ENCODE measurements at places on chromosomes 16 and 17.
A peak's percentile ranks its signal among the peaks of the same experiment; 100 is the strongest.

GRCh38 chr17:1398931-1399678 is 917 bp downstream of the YWHAE start:
- peak overlapping the region; percentile 98 for H3K27ac ChIP-seq
- no peaks in the 10 kb centered on the region for H3K36me3 ChIP-seq
- DNase-seq: no peak
- peak overlapping the region; percentile 89 for H3K4me3 ChIP-seq
- no peaks in the 10 kb centered on the region for H3K27me3 ChIP-seq

DNA sequence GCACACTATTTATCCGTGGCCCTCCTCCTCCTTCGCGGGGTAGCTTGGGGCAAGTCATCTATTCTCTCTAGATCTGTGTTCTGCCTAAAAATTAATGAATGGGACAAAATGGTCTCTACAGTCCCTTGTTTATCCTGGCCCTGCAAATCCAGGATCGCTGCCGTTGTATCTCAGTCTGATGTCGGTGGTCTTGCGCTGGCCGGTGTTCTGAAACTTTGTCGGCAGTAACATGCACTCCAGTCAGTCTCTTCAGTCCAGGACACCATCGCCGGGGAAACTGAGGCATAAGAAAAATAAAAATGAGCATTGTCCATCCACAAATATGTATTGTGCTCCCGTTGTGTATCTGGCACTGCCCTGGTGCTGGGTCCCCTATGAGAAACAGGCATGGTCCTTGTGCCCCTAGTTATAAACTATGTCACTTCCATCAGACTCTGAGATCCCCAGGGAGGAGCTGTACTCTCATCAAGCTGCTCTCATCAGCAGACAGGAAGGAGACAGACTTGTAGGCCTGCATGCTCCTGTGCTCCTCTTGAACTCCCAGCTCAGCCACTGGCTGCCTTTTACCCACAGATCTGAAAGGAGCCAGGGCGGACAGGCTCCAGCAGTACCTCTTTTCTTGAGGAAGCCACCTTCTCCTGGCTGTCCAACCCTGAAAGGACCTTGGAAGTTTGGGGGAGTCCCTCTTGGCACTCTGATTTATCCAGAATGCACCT is 13.7 kb upstream of the CA4 start:
- peaks cover 39% of the 10 kb centered on the region for H3K4me1 ChIP-seq
- no peaks in the 10 kb centered on the region for H3K36me3 ChIP-seq
- H3K27ac ChIP-seq: no peak overlapping the region
- no peak overlapping the region for H3K4me3 ChIP-seq

DNA sequence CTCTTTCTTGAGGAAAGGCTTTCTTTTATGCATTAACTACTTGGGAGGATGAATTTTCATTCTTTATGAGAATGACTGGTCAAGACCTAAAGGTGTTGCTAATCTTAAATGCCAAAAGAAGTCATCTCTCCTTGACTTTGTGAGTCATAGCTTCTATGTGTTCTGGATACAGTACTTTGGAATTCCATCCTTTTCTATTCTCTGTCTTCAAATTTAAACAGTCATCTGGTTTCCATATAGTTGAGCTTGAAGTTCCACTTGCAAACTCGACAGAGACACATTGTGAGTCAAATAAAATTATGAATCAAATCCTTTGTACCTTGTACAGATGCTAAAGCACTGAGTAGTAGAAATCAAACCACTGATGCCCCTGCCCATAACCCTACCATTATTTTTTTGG is 271.9 kb upstream of the PMFBP1 start:
- no peak for DNase-seq
- no peaks in the 10 kb centered on the region for H3K4me1 ChIP-seq
- H3K27me3 ChIP-seq: no peaks in the 10 kb centered on the region

- H3K4me3 ChIP-seq: no peak overlapping the region
- no peaks in the 10 kb centered on the region for H3K36me3 ChIP-seq
- H3K27me3 ChIP-seq: no peaks in the 10 kb centered on the region
- DNase-seq: no peak
Observed at GRCh38 chr16:14095883-14096551, 24.9 kb downstream of the MRTFB start.

DNA sequence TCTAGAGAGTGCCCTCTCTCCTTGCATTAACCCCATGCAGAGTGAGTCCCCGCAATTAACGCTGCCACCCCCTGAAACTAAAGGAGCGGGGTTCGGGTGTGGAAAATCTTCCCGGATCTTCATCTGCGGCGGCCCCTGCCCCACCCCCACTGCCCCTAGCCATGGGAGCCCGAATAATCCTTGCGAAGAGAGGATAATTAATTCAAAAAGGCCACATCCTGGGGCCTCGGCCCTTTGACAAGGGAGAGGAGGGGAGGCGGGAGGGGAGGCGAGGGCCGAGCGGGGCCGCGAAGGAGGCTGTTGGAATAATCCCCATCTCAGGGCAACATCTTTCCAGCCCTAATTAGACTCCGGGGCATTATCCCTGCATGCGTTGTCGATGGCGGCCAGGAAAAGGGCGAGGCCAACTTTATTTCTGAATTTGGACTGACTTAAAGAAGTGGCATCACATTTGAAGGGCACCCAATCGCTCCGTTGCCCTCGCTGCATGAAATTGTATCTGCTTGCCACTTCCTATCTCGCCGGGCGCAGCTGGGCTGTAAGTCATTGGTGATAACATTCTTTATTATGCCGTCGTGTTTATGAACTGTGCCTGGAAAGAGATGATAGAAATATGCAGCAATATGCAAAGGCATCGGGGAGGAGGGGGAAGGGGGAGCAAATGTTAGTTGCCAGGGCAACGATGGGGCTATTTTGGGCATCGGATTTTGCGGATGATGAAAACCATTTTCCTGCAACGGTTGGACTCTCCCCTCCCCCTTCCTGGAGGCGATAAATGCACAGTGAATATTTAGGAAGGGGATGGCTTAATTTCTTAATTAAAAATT is 387.1 kb upstream of the TNRC6C start:
- H3K27ac ChIP-seq: peak overlapping the region; percentile 18
- peak overlapping the region; percentile 35 for H3K4me3 ChIP-seq
- H3K27me3 ChIP-seq: no peaks in the 10 kb centered on the region
- DNase-seq: no peak
- H3K4me1 ChIP-seq: no peaks in the 10 kb centered on the region
- H3K36me3 ChIP-seq: no peaks in the 10 kb centered on the region

DNA sequence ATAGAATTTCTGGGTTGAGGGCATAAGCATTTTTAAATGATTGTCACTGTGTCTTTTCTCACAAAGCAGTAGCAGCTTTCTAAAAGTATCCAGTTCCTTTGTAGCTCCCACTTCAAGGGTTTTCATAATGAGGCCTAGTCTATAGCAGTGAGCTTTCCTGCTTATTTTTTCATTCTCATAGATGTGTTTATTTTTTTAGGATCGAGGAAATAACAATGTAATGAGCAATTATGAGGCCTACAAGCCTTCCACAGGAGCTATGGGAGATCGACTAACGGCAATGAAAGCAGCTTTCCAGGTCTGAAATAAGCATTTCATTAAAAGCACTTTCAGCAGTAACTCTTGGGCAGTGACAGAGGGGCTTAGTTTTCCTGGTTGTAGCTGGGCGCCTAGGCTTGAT is 10.6 kb upstream of the PSMC5 start:
- no peak overlapping the region for H3K4me3 ChIP-seq
- no peaks in the 10 kb centered on the region for H3K4me1 ChIP-seq
- DNase-seq: no peak
- H3K27me3 ChIP-seq: no peaks in the 10 kb centered on the region

- H3K27me3 ChIP-seq: no peaks in the 10 kb centered on the region
- no peak overlapping the region for H3K4me3 ChIP-seq
- H3K27ac ChIP-seq: no peak overlapping the region
Observed at GRCh38 chr16:50088302-50088701, 22.5 kb downstream of the HEATR3 start.

DNA sequence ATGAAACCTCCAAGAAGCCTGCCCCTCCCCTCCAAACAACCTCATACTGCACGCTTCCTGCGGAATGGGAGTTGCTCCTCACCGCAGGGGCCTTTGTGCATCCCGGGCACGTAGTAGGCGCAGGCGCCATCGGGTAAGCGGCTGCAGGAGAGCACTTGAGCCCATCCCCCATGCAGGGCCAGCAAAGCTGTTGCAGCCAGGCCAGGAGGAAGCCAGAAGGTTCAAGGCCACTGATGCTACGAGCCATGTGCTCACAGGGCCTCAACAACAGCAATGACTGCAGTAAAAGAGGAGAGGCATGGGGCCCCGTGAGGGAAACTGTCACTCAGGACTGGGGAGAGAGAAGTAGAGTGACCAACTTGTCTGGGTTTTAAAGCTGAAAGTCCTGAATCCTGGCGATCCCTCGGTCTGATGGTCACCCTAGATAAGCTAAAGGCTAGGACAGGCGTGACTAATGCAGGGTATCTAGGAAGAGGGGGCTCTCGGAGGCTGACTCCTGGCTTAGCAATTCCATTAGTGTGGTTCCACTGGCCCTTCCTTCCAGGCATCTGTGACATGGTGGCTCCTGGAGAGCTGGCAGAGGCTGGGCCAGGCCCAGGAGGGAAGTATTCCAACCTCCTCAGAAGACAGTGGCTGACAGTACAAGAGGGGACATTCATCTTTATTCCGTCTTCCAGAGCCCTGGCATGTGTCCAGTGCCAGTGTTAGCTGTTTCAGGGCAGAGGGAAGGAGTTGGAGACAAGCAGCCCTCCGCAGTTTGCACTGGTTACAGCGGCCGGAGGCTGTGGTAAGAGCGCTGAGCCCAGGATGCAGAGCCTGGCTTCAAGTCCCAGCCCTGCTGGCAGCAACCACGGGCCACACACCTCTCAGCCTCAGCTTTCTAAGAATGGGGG is 20.8 kb downstream of the GOSR2 start:
- peaks cover 16% of the 10 kb centered on the region for H3K4me1 ChIP-seq
- no peak overlapping the region for H3K27ac ChIP-seq
- peaks cover 8% of the 10 kb centered on the region for H3K36me3 ChIP-seq
- DNase-seq: peak; percentile 77
- no peak overlapping the region for H3K4me3 ChIP-seq

DNA sequence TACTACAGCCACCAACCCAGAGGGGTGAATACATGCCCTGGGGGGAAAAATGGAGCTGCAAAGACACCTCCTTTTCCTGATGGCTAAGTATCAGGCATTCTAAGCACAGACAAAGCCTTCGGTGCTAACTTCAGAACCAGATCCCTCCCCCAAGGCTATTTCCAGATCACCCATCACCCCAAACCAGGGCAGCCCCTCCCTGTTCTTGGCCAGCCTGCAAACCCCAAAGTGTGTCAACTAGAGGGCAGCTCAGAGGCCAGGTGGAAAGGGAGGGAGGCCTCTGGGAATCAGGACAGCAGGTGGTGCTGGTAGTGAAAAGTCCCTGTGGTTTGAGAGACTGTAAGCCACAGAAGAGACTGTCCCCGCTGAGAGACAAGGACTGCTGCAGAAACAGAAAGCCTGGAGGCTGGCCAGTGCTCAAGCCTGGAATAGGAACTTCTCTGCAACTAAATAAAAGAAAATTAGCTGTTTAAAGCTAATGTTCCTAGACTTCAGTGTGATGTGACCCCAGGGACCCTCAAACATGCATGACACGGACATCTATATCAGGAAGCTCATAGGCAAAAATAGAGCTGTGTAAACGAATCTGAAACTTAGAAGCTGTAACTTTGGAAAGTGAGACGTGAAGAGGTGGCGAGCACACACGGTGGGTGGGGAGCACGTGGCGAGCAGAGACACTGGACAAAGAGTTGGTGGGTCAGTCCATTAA is 9.1 kb downstream of the TUBG1 start:
- H3K4me3 ChIP-seq: no peak overlapping the region
- no peak for DNase-seq
- H3K36me3 ChIP-seq: peaks cover 6% of the 10 kb centered on the region
- no peak overlapping the region for H3K27ac ChIP-seq
- H3K4me1 ChIP-seq: no peaks in the 10 kb centered on the region
- H3K27me3 ChIP-seq: no peaks in the 10 kb centered on the region

DNA sequence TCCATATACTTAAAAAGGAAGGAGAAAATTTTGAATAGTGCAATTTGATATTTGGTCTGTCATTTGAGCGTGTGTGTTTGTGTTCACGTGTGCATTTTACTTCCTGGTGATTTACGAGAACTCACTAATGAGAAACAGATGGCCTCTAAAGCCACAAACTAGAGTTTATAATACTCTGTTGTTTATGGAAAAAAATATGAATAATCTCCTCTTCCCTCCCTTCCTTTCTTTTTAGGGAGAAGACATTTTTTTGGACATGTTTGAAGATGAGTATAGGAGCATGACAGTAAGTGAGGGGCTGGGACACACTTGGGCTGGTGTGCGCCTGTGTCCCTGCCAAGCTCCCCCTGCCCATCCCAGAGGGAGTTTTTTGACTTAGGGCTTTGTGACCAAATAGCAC is 102.7 kb downstream of the CLEC16A start:
- no peak overlapping the region for H3K4me3 ChIP-seq
- no peaks in the 10 kb centered on the region for H3K4me1 ChIP-seq

GRCh38 chr16:10613785-10614485 is 33.5 kb upstream of the EMP2 start:
- H3K27me3 ChIP-seq: no peaks in the 10 kb centered on the region
- no peak overlapping the region for H3K4me3 ChIP-seq
- no peak overlapping the region for H3K27ac ChIP-seq
- peaks cover 30% of the 10 kb centered on the region for H3K4me1 ChIP-seq
- no peaks in the 10 kb centered on the region for H3K36me3 ChIP-seq

DNA sequence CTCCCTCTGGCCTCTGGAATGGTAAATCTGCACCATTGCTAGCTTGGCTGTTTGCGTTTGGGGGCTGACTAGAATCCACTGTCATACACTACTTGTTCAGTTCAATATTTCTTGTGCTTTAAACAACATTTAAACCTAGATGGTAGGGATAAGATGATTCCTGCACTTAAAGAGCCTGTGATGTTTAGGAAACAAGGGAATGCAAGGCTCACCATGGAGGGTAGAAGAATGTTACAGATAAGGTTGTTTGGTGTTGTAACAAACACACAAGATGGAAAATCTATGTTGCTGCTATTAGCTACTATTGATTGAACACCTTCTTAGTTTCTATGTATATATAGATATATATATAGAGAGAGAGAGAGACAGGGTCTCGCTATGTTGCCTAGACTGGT is 31.4 kb downstream of the YPEL2 start:
- peaks cover 94% of the 10 kb centered on the region for H3K4me1 ChIP-seq
- DNase-seq: no peak
- H3K36me3 ChIP-seq: no peaks in the 10 kb centered on the region

DNA sequence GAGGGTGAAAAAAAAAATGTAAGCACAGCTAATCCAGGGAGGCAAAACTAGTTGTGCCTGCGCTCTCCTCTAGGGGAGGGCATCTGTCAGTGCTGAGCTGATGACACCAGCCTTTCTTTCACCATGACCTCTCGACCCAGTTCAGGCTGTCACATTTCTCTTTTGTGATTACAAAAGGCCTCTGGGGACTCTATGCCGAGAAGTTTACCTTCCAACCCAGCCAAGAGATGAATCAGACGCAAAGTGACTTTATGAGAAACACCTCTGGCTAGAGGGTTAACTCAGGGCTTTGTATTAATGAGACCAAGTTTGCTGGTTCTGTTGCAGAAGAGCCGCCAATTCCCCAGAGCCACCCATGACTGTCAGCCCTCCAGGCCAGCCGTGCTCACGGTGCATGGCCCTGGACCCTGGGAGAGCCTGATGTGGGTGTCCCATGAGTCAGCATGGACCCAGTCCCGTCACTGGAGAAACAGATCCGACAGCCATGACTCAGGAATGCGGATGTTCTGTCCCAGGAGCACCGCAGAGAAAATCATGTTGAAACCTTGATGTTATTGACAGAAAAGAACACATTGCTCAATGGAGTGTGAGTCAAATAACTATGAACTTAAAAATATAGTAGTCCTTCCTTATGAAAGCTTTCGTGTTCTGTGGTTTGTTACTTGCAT is 437.2 kb downstream of the HS3ST3B1 start:
- peak; percentile 71 for DNase-seq
- H3K36me3 ChIP-seq: no peaks in the 10 kb centered on the region
- H3K4me3 ChIP-seq: no peak overlapping the region
- H3K27ac ChIP-seq: no peak overlapping the region

Data from sigmoid colon (tissue), 7 donors.